ENCODE measurements at places on chromosomes 11 and 22.

DNA sequence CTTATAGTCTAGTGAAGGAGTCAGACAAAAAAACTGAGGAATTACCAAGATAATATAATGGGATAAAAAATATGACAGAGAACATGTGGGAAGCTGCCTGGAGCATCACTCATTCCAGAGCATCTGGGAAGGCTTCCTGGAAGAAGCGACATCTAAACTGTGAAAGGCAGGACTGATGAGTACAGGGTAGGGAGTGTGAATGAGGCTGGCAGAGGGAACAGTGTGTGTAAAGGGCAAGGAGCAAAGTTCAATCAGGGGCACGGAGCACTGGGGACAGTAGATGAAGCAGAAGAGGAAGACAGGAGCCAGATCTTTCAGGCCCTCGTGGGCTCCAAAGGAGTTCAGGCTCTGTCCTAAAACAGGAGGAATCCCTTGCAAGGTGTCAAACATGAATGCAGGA lies 55.8 kb upstream of the PRDM11 start:
- DNase-seq: no peak

- DNase-seq: peak; percentile 57
Observed at GRCh38 chr11:12888525-12889158, 120.5 kb upstream of the RASSF10 start.

DNA sequence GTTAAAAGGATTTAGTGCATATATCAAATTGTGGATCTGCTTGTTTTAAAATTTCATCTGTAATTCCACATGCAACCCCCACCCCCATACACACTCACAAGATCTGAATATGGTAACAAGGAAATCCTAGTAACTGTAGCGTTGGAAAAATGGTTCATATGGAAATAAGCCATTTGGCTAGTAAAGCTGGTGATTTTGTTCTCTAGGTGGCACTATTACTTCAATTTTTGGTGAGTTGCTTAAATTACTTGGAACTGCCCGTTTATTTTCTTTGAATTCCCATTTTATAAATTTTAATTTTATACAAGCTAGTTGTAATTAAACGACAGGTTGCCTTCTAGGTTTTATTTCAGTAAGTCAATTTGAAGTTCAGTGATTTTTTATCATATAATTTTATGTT lies 5.3 kb downstream of the BDNF start:
- no peak for DNase-seq

- no peak for DNase-seq
Observed at GRCh38 chr22:32542677-32543357, 68.2 kb downstream of the FBXO7 start.

- no peak for DNase-seq
Observed at GRCh38 chr22:28977481-28977971, 84.1 kb downstream of the C22orf31 start.

DNA sequence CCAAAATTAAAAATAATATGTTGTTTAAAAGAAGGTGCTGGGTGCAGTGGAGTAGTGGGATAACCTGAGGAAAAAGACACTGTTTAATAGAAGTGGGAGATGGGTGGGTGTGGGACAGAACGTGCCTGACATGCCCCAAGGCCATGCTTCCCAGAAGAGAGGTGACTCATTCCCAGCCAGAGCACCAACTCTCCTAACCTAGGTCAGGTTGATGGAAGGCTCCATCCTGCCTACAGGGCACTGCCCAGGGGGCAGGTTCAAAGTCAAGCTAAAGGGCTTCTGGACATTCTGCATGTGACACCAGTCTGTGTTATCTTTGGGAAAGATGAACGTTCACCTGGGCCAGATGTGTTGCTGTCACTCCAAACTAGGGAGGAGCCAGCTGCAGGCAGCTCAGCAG lies 453.1 kb downstream of the SOX6 start:
- DNase-seq: no peak

DNA sequence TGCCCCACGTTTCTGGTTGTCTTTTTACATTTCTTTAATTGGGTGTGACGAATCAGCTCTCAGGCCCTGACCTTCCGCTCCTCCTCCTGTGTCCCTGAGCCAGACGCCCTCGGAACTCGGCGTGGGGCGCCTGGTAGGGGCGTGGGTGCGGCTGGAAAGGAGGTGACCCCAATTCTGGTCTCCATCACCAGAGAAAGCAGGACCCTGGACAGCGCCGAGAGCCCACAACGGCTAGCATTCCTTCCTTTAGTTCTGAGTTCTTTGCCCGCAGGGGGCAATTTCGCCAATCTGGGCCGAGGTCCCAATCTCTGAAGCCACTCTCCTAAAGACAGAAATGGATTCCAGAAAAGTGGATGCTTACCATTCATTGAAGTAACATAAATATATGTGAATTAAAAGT lies 11.7 kb upstream of the RBMXL2 start:
- no peak for DNase-seq

DNA sequence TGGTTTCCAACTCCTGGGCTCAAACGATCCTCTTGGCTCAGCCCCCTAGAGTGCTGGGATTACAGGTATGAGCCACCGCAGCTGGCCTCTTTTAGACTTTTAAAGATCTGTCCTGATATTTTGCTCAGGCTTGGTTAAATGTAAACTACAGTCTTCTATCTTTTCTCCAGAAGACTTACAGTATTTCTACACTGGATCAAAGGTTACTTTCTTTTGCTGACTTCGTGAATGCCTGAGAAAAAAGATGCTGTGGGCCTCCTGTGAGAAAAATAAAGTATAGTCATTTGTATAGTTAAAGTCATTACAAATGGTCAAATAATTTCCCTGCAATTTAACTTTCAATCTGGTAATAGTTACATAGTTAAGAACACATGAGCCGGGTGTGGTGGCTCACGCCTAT lies 19.6 kb downstream of the DEPDC5 start:
- DNase-seq: no peak

- DNase-seq: no peak
Observed at GRCh38 chr11:15843309-15843872, 513.0 kb downstream of the SOX6 start.

DNA sequence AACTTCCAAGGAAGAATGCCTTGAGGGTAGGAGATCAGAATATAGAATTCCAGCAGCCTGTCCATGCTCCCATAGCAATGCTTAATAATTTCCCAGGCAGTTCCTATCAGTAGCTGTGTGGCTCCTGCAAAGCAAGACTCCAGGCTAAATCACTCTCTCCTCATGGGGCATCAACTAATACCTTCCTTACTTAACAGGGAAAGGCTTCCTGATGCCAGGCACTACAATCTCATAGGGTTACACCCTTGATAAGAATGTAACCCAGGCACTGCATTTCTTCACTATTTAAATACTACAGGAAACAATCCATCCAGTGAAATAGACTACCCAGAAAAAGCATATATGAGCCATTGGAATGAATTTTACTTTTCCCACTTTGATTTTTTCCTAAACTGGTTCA lies 615.0 kb upstream of the ARHGAP42 start:
- DNase-seq: no peak

DNA sequence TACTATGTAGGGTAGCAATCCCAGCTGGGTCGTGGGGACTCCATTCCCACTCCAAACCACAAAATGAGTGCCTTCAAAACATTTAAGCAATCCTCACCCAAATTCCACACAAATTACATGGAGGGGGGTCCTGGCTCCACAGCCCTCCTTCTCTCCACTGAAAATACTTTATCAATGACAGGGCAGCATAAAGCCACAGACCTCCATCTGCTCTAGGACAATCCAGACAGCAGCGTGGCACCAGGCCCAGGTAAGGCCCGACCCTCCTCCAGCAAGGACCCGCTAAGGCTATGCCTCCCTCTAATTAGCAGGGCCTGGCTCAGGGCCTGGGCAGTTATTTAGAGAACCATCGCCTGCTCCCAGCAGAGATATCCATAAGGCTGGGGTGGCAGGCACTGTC lies at the start of gene PANX3:
Gene PANX3, plus strand, starts transcription at position 365 of the 400 bp plus-strand sequence. CDS start 129 bp downstream, outside the sequence.
- no peak for DNase-seq

GRCh38 chr11:111305876-111306275 lies 7.5 kb downstream of the POU2AF3 start:
- DNase-seq: peak; percentile 20

DNA sequence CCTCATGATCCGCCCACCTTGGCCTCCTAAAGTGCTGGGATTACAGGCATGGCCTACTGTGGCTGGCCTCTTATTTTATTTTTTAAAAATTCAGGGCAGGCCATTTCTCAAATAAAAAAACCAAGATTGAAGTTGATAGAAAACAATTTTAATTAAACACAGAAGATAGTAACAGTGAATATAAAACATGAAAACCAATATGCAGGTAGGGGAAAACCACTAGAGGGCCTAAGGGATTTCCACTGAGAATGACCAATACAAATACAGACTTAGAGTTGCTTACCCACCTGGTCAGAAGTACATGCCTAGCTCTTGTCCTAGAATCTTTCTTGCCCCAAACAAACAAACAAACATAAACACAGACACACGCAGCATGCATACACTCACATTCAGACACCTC lies 1.7 kb upstream of the RTCB start:
- DNase-seq: no peak

DNA sequence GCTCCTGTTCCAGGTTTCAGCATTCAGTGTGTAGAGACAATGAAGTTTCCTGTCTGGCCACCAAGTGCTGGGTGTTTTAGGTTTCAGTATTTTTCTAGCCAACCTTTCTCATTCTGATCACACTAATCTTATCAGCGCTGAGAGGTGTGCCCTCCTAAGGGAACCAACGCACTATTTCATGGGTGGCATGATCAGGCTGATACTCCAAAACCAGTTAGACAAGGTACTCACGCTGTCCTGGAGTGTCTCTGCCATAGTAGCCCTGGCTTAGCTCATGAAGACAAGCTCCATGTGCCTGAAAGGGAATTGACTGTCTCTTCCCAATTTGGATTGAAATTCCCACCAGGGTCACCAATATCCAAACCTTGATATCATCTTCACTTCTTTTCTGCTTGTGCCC lies 8.0 kb upstream of the RAB38 start:
- DNase-seq: no peak

DNA sequence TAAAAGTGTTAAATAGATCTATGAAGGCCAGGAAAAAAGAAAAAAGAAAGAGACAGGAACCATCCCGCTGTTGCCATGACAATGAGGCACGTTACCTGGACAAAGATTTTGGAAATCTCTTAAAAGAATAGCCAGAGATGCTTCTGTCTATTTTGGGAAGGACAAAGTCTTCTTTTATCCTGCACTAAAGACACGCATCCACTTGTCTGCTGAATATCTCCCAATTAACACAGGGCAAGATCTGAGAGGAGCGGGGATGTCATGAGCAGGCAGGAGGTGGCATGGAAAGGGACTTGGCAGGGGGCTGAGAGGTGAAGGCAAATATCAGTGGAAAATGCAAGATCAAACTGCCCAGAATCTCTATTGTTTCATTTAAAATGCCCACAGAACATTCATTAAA lies 153.8 kb upstream of the BLID start:
- no peak for DNase-seq

DNA sequence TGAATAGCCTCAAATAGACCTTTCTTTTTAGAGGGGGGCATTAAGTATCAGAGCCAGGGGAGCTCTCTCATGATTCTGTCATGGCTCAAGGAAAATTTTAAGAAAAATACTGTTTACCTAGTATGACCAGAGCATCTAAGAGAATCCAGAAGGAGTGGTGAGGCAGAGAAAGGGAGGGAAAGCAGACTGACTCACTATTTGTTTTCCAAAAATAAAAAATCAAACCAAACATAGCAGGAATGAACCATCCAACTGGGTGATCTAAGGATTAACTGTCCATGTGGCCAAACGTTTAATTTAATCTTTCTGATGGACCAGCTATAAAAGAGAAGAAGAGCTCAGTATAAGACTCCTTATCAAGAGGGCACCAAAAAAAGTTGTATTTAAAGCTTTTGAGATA lies 70.8 kb downstream of the GAB2 start:
- no peak for DNase-seq

- DNase-seq: no peak
Observed at GRCh38 chr11:23866641-23867040, 630.2 kb upstream of the LUZP2 start.

DNA sequence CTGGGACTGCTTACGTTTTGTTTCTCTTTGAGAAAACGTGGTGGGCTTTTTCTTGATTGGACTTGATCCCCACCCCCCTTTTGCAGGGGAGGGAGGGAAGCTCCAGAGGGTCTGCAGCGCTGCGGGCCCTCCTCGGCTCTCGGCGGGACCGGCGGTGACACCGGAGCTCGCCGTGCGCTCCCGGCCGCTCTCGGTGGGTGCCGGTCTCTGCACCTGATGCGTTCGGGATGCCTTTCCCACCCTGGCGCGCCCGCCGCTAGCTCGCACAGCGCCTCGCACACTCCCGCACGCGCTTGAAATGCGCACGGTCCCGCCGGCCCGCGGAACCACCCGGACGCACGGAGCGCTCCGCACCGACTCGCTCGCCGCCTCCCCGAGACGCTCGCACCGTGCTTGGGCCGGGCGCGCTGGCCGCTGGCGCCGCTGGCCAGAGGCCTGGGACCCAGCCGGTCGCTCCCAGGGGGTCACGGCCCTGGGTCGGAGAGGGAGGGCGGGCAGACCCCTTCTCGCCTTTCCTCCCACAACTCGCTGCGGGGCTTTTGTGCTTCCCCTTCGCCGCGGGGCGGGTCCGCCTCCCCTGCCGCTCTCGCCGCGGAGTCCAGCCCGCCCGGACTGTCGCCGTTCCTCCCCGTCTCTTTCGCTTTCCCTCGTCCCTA lies 1.0 kb downstream of the ZBTB16 start:
- DNase-seq: no peak

- DNase-seq: no peak
Observed at GRCh38 chr11:69947059-69947792, 128.0 kb upstream of the FGF3 start.

GRCh38 chr11:117428186-117428855 lies 100.7 kb downstream of the CEP164 start:
- DNase-seq: no peak

GRCh38 chr11:37411289-37411688 lies 813.3 kb upstream of the RAG2 start:
- DNase-seq: no peak

GRCh38 chr11:36131721-36132397 lies 157.4 kb downstream of the COMMD9 start:
- DNase-seq: no peak

DNA sequence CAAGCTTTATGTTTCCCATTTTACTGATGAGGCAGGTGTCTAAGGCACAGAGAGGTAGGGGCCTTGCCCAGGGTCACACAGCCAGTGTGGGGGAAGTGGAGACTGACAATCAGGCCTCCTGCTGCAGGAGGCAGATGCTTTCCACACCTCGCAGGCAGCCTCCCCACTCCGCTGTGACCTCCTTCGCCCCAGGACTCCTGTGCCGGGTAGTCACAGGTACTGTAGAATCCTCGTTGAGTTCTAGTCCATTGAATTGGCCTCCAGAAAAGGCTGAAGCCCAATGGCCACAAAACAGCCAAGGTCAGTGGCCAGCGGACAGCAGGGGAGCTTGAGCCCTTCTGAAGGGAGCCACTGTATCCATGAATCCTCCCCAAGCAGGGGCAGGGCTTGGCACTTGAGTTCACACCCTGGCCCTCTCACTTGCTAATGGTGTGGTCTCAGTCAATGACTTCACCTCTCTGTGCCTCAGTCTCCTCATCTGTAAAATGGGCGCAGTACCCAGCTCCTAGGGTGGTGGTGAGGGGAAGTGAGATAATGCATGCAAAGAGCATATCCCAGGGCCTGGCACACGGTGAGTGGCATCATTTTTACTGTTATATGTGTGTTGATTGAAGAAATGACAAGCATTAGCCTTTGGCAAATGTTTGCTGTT lies 1.1 kb upstream of the FXYD2 start:
- DNase-seq: no peak

- no peak for DNase-seq
Observed at GRCh38 chr22:35879351-35879750, 149.3 kb downstream of the RBFOX2 start.

- DNase-seq: no peak
Observed at GRCh38 chr11:19938866-19939265, 221.4 kb downstream of the DBX1 start.

- DNase-seq: peak; percentile 5
Observed at GRCh38 chr11:72683782-72684200, 9.6 kb upstream of the PDE2A start.

GRCh38 chr22:36636916-36637315 lies 66.6 kb downstream of the CACNG2 start:
- DNase-seq: no peak

Measured in MV-4-11 (cell line).